ENCODE measurements at places on chromosomes 11 and 22.
A peak's percentile ranks its signal among the peaks of the same experiment; 100 is the strongest.

DNA sequence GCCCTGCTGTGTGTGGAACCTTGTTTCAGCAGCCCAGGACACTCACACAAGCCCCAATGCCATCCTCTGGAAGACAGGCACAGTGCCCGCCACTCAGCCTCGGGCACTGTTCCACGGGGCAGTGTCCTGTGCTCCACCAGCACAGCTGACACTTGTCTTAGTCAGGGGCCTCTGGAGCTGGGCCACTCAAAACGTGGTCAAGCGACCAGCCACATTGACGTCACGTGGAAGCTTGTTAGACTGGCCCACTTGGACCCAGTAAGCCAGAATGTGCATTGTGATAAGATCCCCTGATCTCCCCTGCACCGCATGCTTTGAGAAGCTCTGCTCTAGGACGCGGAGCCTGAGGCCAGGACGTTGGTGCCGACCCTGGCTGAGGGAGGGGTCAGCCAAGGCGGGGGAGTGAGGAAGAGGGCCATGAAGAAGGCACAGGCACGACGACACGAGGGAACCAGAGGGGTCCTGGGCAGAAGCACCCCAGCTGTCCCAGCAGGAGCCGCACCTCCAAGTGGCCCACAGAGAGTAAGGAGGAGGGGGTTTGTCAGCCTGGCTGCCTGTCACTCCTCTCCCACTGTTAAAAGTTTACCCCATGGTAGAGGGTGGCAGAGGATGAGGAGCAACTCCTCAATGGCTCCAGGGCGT, 64.6 kb downstream of the LINC01488 start:
- DNase-seq, result no peak

DNA sequence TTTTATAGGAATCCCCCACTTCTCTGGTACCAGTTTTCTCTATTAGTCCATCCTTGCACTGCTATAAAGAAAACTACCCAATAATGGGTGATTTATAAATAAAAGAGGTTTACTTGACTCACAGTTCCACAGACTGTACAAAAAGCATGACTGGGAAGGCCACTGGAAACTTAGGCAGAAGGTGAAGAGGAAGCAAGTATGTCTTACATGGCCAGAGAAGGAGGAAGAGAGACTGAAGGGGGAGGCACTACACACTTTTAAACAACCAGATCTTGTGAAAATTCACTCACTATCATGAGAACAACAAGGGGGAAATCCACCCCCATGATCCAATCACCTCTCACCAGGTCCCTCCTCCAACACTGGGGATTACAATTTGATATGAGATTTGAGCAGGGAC, 68.9 kb upstream of the GNAZ start:
- no peak for DNase-seq

GRCh38 chr22:29343313-29343805, 27.9 kb upstream of the RASL10A start:
- no peak for DNase-seq

DNA sequence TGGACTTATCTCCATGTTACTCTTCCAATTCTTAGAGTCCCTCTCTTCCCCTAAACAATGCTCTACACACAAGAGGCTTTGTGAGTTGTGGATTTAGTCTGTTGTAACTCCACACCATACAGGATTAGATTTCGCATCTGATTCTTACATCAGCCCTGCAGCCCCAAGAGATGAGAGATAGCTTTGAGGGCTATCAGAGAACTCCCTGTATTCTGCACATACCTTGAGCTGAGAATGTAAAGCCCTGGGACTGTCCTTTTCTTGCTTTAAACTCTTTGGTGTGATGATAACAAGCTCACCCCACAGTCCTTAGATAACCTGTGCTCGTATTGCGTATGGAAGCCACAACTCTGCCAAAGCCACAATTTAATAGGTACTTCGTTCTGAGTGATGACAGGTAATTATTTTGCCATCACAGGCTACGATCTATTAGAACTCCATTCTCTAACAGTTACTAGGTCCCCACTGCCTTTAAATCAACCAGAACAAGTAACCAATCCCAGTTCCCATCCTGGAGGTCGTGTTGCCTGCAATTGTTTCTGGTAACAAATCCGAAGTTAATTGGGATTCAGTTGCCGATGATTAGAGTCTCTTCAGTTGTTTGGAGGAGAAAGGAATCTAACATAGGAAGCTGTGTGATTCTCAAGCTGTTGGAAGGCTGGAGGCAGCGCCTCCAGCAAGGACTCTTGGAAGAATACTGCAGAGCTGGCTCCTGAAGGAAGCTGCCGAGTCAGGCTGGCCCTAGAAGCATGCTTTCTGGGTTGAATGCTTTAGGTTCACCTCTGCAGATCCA, 1.3 kb upstream of the PARVG start:
- no peak for DNase-seq

DNA sequence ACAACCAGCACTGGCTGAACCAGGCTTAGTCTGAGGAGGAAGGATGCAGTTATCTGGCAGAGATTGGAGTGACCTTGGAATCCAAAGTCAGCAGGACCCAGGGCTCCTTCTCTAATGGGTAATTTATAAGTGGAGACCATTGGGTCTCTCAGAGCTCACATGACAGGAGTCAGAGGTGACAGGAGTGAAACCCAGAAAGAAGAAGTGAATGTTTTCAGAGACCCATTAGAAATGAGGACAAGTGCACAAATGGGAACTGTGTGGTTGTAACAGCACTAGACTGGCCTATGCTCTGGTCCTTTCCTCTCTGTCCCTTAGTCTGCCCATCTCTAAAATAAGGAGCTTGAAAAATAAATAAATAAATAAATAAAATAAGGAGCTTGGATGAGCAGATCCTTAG, 107.4 kb downstream of the SERGEF start:
- DNase-seq, result no peak

DNA sequence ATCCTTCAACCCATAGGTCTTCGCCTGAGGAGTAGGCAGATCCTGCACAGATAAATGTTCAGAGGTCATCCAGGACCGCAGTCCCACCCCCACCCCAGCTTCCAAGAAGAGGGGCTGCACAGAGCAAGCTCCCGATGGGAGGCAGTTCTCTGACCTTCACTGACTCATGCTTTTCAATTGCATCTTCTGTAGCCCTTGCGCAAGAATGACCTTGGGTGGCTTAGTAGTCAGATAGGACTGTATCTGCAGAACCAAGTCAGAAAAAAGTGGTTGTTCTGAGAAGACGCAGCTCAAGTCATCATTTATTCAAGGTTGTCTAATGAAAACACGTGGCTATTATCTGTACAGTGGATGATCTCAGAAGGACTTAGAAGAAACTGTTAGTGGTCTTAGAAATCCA, 16.4 kb upstream of the GRAMD1B start:
- no peak for DNase-seq

GRCh38 chr22:47310601-47311000, 548.2 kb downstream of the TBC1D22A start:
- no peak for DNase-seq

DNA sequence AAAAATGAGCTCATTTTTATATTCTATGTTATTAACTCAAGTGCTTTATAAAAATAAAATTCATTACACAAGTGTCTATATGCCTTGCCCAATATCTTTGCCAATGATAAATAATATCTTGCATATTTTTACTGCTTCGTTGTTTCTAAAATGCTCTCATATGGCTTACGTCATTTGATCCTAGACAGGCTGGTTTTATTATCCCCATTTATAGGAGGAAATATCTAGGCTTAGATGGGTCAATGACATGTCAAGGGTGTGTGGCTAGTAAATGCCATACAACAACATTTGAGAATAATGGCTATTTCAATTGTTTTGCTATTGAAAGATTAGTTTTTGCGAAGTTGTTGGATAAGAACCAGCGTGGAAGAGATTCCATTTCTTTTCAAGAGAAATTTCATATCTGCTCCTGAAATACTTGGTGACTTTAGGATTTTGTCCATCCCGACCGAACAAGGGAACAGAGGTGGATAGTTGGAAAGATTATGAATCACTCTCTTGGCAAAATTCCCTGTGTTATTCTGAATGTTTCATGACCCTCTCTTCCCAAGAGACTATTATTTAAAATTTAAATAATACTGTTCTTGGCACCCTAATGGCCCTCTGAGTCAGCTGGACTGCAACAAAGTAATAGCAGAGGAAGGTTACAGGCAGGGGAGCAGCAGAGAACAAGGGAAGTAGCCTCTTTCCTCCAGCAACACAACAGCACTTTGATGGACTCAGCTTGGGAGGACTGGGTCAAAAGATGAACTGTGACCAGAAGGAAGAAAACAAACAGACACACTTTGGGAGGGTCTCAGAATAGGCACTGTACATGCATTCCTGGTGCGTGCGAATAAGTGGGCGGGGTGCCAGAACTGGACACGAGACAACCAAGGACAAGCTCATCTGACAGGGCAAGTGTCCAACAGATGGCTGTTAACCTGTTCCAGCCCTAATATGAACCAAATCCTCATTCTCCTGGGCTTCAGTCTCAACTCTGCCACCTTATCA, 94.5 kb downstream of the ME3 start:
- DNase-seq, result no peak

- no peak for DNase-seq
These were observed at the start of gene ANO5 for GRCh38 chr11:22192642-22193347. Gene ANO5, plus strand, starts transcription at chr11:22193085. Its CDS starts 408 bp downstream, at chr11:22193493.

- peak; percentile 15 for DNase-seq
These were observed 8.7 kb downstream of the PRR5 start for GRCh38 chr22:44710474-44711240.

GRCh38 chr11:129750343-129751292, 65.0 kb upstream of the TMEM45B start:
- peak; percentile 83 for DNase-seq

DNA sequence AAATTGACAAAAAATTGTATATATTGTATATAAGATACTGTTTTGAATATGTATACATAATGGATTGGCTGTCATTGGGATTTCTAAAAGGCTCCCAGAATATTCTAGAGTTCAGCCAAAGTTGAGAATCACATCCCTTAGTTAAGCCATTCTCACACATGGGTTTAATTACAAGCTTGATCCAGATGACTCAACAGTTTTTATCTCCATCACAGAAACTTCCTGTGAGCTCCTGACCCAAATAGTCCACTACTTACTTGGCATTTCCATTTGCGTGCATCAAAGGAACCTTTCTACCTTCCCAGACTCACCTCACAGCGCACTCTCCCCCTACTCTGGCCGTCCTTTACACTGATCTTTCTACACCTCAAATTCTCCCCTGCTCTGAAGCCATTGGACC, 184.8 kb upstream of the ARHGAP20 start:
- no peak for DNase-seq

DNA sequence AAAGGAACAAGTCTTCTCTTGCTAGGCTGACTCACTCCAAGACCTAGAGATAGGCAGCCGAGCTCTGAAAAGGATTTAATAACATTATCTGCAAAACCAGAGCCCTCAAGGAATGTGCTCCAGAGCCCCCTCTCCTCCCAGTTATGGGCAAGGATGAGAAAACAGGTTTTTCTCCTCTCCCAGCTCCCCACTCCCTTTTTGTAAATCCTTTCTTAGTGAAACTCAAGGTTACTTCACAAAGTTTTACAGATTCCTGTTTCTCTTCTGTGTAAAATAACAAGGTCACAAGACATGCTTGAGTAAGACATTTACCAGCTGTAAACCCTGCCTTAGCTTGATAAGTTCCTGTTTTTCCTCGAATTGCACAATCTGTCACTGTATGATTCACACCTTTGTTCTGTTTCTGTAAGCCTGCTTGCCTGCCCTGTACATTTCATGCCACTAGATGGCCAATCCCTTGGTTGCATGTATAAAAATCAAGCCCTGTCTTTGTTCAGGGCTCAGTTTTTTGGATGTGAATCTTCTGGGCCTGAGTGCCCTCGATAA, 489.4 kb downstream of the KCNA4 start:
- no peak for DNase-seq

- DNase-seq, result no peak
These were observed 256.1 kb upstream of the UBASH3B start for GRCh38 chr11:122399375-122399774.

GRCh38 chr11:6319704-6320410, 444 bp downstream of the CAVIN3 start:
- DNase-seq, result peak; percentile 62

DNA sequence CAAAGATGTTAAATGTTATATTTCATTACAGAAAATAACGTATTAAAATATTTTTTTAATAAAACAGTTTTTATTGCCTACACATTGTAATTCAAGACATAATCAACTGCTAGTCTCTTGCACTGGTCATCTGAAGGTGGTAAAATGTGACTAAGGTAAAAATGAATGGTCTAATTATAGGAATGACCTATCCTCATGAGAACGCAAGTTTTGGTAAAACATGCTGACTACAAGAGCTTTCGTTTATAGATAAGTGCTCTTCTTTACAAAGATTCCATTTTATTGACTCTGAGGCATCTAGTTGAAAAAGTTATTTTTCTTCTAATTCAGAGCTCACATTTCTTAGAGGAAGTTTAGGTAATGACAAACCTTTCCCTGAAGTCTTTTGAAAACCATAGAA, 27.3 kb downstream of the LUZP2 start:
- no peak for DNase-seq
